ENCODE measurements at places on chromosomes 13 and 19.

DNA sequence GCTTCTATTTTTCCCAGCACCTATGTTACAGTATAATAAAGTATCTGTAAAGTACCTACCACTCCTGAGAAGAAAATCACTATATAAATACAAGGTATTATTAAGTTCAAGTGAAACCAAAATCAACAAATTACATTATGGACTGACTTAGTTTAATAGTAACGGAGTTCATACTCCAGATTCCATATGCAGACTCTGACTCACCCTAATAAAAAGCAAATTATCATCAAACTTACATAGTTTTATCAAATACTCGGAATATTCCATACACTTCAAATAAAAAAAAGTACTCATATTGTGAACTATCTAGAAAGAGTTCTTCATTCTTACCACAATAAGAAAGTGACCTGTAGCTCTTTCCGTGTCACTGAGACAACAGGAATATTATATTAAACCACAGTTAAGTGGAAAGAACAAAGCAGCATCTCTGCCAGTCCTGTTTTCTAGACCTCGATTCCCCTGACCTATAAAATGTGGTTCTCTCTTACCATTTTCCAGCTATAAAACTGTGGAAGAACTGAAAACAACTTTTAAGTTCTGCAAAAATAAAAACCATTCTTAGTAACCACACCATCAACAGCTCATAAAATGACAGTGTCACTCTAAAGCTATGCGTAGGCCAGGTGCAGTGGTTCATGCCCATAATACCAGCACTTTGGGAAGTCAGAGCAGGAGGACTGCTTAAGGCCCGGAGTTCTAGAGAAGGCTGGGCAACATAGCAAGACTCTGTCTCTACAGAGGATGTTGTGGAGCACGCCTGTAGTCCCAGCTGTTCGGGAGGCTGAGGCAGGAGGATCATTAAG, 42.6 kb downstream of the USP12 start:
- DNase-seq, result no peak

DNA sequence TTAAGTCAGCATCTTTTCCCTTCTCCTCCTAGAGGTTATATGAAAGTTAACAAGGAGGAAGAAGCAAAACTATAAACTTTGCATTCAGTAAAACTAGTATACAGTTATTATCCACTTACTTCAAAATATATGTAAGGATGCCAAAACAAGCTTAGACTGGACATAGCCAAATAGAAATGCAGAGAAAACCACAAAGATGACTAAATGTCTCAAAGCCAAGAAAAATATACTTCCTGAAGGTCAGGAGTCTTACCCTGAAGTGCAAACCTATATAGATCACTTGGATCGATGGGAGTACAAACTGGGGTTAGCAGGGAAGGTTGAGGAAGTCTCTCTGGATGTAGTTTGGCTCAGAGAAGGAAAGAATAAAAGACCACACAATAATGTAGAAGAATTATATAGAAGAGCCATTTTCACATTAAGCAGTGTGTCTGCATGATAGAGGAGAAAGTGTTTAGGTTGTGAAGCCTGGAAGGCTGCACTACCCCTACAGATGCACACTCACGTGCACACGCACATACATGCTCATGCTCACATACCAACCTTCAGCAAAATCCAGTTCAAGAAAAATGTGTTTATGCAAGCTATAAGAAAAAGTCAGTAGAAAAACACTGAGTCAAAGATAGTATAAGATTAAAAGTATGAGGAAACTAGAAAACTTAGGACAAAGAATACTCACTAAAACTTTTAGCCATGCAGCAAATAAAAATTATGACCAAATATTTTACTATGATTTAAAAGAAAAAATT, 112.1 kb upstream of the RXFP2 start:
- peak; percentile 64 for DNase-seq

GRCh38 chr19:12952488-12953137, 4.4 kb downstream of the GADD45GIP1 start:
- DNase-seq, result peak; percentile 74

DNA sequence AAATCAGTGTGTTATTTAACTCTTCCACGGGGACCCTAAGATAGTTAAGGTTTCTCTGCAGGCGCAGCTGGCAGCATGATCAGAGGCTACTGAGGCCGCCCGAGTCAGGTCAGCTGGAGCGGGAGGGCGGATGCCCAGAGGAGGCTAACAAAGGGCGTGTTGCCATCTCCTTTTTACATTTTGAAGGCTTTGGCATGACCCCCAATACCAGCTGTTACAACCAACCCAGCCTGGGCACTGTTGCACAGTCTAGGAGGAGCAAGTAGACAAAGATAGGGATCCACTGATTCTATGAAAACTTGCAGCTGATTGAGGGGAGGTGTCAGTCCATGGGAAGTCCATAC, 15.7 kb downstream of the COL4A2 start:
- DNase-seq, result no peak

GRCh38 chr13:101053301-101054093, 362.8 kb downstream of the NALCN start:
- DNase-seq, result peak; percentile 45

- DNase-seq, result no peak
These were observed 2800.4 kb downstream of the PCDH9 start for GRCh38 chr13:64429691-64430090.

DNA sequence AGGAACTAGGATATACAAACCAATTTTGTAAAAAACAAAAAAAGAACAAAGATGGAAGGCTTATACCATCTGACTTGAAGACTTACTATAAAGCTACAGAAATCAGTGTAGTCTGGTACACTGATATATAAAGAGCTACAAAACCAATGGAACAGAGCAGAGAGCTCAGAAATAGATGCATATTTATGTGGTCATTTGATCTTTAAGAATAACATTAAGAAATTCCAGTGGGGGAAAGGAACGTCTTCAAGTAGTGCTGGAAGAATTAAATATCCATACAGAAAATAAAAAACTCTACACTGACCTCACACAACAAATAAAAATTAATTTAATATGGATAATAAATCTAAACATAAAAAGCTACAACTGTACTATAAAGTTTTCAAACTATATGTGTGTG, 317.0 kb downstream of the ENOX1 start:
- peak; percentile 61 for DNase-seq

GRCh38 chr19:16293118-16294091, 31.2 kb upstream of the KLF2 start:
- peak; percentile 96 for DNase-seq

- DNase-seq, result no peak
These were observed 84.1 kb upstream of the ATXN8OS start for GRCh38 chr13:70023516-70023915.

- no peak for DNase-seq
These were observed 152.7 kb downstream of the KCNRG start for GRCh38 chr13:50167967-50168366.

- DNase-seq, result no peak
These were observed 22.6 kb downstream of the HDGFL2 start for GRCh38 chr19:4494691-4495064.

DNA sequence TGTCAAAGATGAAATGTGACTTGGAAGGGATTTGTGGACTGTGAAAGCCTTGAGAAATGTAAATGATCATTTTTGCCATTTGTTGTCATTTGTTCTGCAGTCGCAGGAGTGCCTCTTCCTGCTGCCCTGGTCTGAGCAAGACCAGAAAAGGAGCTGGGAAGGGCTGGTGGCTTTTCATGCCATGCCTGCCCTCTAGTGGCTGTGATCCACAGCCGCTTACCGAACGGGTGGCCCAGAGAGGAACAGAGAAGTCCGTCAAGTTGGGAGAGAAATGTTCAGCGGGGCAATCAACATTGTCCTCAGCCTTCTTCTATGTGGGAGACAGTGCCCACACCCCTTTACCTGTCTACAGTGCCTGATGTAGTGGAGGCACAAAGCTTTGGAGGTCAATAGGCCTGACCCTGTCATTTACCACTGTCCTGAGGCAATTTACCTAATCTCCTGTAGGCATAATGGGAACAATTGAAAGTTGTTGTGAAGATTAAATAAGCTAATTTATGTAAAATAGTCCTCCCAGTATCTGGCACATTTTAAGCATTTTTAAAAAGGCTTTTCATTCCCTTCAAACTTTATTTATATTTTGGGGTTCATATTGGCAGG, 224.5 kb downstream of the B3GLCT start:
- peak; percentile 92 for DNase-seq

DNA sequence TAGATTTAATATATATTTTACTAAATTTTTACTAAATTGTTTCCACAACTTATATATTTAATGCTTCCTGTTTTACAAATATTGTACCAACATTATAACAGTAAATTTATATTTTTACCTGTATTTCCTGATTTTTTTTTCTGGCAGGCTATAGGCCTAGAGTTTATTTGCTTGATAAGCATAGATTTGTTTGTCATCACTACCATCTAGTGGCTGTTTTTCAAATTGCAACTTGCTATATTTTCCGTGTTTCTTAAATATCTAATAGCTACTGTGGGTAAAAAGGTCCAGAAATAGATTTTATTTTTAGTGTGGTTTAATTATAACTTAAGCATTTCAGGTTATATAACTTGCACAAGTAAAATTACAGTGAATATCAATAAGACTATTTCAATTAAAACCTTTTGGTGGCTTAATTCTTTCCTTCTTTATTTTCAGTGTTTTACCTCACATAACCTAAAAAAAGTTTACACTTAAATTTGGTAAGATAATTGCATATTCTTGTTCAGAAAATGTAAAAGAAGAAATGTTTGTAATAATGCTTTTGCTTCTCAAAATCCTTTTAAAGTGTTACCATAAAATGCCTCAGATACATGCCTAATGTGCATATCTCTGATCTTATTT, 60.6 kb downstream of the NDFIP2 start:
- DNase-seq, result peak; percentile 84

DNA sequence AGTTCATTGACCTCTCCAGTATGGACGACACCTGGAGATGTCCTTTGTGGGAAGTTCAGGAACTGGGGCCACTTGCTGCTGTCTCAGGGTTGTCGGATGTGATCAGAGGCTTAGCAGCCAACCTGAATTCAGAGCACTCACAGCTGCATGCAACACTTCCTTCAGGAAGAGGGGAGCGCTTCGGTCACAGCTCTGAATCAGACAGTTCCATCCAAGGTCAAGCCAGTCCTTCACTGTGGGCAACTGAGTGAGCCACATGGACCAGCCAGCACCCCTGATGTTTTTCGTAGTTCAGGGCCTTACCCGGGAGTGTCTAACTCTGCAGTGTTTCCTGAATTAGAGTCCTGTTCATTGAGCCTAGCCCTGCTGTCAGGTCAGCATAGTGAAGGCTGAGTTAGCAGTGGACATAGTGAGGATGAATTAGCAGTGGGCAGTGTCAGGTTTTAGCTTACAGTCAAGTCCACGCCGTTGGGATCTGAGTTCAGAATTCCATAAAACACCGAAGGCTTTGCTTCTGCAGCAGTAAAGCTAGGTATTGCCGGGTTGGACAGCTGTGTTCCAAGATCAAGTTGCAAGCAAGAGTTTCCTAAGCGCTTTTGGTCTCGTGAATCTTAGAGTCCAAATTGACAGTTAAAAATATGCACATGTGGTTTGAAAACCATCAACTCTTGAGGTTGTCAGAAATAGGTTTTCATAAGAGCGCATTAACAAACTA, 5.1 kb downstream of the ZNF555 start:
- DNase-seq, result no peak

DNA sequence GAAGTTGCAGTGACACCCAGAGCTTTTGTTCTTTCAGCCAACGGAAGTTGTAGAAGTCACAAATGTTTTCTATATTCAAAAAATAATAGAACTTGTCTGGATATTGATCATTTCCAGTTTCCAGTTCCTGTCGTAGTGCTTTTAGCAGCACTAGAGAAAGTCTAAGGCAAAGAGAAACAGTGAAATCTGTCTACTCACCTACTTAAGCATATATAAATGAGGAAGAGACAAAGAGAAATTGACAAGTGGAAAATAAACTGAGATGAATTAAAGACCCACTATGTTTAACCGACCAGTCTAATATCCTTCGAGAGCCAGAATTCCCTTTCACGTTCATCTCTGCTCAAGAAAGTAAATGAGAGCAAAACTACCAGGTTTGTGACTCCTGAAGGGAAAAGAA, 36.7 kb downstream of the DACH1 start:
- no peak for DNase-seq

GRCh38 chr13:49669735-49670309, 21.5 kb downstream of the EBPL start:
- DNase-seq, result peak; percentile 82

DNA sequence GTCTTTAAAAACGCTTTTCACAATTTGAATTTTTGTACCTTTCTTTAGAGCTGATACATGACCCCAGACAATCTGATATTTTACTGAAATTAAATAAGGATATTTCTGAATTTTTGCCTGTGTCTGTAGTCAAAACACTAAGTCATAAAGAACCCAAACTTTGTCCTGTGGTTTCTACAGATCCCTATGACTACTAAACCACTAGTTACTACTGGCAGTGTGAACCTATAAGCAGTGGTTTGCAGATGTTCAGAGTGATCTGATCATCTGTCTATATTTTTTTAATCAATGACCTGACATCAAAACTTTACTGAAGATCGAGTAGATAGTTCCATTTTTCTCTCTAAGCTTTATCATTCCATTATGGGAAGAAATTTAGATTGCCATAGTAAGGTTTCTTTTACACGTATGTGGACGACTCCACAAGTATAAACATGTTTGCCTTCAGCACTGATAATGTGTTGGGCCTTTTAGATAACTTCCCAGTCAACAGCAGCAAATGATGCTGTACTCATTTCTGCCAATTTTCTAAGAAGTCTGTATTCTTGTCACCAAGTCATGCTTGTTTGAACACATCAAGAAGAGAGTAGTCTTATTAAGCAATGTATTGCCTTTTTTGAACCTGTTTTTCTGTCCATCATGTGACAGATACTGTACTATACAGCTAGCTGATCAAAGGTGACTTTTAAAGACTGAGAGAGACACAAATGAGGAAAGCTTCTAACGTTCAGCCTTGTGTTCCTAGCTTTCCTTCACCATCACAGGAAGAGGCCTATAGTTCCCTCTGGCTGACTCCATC, 21.8 kb downstream of the POLR1D start:
- no peak for DNase-seq

- DNase-seq, result peak; percentile 44
These were observed 1505.9 kb downstream of the PCDH9 start for GRCh38 chr13:65724226-65724625.

GRCh38 chr13:76009267-76009890, 373.2 kb downstream of the LMO7 start:
- no peak for DNase-seq

GRCh38 chr19:55546822-55547614, 1.7 kb upstream of the SBK3 start:
- peak; percentile 54 for DNase-seq
